ENCODE measurements at places on chromosomes 1 and 21. TPM values are rescaled to one million over a fixed set of nuclear protein-coding genes. Genes with fewer than 3 reads are reported as not detected.

GRCh38 chr1:219010720-219011119, 163.0 kb upstream of the LYPLAL1 start:
- no peak overlapping the region for H3K4me3 ChIP-seq
- no peaks in the 10 kb centered on the region for H3K27me3 ChIP-seq
- no peaks in the 10 kb centered on the region for H3K36me3 ChIP-seq
- no peak for DNase-seq
- no peak overlapping the region for H3K27ac ChIP-seq

DNA sequence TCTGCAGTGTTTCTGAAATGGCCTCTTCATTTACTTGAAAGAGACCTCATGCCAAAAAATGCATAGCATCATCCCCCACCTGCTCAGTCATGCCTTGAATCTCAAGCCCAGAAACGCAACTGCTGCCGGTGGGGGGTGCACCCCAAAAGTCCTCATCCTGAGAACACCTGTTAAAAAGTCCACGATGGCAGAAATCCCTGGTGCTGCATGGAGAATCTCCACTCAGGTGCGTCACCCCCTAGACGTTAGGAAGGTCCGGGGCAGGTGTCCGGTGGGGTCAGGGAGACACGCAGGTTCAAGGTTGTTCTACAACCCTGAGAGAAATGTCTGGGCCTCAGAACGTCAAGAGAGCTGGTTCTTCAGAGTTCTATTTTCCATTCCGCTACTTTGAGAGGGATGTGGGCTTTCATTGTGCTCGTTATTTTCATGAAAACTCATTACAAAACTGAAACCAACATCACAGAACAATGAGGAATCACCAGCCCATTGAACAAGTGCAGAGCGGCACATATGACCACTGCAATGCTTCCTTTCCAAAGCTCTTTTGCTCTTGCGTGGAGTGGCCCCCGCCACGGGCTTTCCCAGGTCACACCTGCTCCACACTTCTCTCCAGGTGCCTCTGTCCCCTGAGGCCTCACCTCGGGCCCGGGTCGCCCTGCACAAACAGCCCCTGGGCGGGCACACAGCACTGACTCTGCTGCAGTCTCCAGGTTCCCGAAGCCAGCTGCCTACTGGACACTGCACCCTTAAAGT, 201.9 kb downstream of the TOMM20 start:
- peak overlapping the region; percentile 77 for H3K27ac ChIP-seq
- H3K36me3 ChIP-seq = no peaks in the 10 kb centered on the region

Gene PDPN
- 29.2 TPM for total RNA-seq

Gene NUF2
- total RNA-seq = not detected

DNA sequence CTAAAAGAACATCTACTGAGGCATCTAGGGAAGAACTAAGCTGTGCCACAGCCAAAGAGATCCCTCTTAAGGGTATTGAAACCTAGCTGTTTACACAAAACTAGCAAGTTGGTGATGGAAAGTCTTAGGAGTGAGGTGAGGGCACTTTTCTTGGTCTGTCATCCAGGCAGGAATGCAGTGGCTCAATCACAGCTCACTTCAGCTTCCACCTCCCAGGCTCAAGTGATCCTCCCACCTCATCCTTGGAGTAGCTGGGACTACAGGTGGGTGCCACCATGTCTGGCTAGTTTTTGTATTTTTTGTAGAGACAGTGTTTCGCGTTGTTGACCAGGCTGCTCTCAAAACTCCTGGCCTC, 2.4 kb downstream of the PLEKHO1 start:
- DNase-seq = no peak
- H3K4me1 ChIP-seq = no peaks in the 10 kb centered on the region

- H3K36me3 ChIP-seq = no peaks in the 10 kb centered on the region
- no peaks in the 10 kb centered on the region for H3K27me3 ChIP-seq
- peaks cover 41% of the 10 kb centered on the region for H3K4me1 ChIP-seq
- DNase-seq = no peak
- H3K27ac ChIP-seq = peak overlapping the region; percentile 100
- peak overlapping the region; percentile 79 for H3K4me3 ChIP-seq
Measured at GRCh38 chr1:228083871-228084278, 1.4 kb downstream of the ARF1 start.

Gene TSACC
- 1.4 TPM for total RNA-seq

All from breast epithelium (tissue), 4 donors.